ENCODE measurements at places on chromosomes 2 and 18.

DNA sequence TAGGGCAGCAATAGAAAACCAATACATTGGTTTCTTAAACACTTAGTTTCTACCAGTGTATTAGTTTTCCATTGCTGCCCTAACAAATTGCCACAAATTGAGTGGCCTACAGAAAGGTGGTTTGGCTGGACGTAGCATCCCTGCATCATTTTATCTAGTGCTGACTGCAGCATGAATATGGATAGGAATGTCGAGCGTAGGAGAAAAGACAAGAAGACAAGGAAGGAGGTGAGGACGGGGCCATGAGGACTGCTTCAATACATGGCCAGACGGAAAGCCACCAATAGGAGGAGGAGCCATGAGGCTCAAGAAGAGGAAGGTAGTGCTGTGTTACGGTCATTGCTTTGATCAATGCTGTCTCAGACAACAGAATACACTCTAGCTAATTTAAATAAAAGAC, 154.5 kb upstream of the NDUFV2 start:
- DNase-seq = no peak

DNA sequence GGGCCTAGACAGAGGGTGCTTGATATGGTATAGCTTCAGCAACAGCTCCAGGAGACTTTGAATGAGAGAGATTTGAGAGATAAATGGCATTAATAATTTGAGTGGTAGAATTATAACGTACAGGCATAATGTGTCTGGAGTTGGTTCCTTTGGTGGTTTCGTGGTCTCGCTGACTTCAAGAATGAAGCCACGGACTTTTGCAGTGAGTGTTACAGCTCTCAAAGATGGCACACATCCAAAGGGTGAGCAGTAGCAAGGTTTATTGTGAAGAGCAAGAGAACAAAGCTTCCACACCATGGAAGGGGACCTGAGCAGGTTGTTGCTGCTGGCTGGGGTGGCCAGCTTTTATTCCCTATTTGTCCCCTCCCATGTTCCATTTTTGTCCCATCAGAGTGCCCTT, 23.1 kb downstream of the PDCD1 start:
- DNase-seq = no peak

GRCh38 chr2:168171059-168171762, 76.2 kb downstream of the STK39 start:
- DNase-seq = no peak

DNA sequence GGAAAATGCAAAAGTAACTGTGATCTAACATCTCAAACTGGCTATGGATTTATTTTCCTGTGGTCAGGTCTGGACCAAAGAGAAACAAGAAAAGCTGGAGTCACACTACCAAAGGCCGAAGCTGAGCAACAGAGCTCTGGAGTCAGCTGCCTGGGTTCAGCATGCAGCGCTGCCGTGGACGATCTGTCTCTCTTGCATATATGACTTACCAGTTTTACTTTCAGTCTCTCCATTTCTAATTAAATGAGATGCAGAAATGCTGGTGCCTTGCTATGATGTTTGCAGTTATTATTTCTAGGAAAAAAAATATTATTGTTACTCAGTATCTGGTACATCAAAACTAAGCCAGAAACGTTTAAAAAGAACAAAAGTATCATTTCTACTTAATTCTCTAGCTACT, 813.2 kb downstream of the RNF144A start:
- DNase-seq = no peak

- DNase-seq = no peak
Observed at GRCh38 chr2:167718560-167718959, 528.8 kb downstream of the STK39 start.

DNA sequence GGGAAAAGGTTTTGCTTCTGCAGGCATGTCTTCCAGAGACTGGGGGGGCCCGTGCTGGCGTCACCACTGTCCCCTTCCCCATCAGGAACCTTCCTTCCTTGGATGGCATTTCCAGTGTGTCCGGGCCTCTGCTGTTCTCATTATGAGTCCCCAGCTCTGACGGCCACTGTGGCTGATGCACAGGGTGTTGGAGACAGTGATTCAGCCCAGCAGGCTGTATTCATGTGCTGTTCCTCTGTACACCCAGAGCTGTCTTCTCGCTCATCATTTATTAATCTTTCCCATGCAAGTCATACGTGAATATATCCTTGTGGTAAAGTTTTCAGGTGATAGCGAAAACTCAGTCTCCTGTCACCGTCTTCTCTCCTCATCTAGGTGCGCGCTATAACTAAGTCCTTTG, 57.7 kb downstream of the ASAP2 start:
- DNase-seq = no peak

DNA sequence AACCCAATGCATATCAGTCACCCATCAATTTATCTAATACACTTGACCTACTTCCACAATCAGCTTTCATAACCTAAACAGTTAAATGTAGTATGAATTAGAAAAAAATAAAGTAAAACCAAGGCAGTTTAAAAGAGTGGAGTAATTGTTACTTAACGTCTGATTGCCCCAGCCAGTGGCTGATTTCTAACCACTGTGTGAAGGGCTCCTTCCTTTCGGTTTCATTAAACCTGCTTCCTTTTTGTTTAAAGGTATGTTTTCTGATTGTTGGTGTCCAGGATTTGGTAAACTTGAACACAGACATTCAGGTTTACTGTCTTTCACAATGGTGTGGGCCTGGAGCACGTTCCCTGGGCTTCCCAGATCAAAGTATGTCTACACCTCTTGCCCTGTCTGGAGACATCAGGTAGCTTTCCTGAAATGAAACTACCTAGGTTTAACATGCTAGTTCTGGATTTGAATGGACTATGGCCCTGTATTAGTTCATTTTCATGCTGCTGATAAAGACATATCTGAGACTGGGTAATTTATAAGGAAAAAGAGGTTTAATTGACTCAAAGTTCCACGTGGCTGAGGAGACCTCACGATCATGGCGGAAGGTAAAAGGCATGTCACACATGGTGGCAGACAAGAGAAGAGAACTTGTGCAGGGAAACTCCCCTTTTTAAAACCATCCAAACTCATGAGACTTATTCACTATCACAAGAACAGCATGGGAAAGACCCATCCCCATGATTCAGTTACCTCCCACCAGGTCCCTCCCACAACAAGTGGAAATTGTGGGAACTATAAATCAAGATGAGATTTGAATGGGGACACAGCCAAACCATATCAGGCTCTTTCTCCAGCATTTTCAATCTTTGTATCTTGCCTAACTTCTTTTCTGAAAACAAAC, 605.2 kb upstream of the ID2 start:
- no peak for DNase-seq

GRCh38 chr2:111007757-111008688, 112.7 kb upstream of the BCL2L11 start:
- DNase-seq = no peak

DNA sequence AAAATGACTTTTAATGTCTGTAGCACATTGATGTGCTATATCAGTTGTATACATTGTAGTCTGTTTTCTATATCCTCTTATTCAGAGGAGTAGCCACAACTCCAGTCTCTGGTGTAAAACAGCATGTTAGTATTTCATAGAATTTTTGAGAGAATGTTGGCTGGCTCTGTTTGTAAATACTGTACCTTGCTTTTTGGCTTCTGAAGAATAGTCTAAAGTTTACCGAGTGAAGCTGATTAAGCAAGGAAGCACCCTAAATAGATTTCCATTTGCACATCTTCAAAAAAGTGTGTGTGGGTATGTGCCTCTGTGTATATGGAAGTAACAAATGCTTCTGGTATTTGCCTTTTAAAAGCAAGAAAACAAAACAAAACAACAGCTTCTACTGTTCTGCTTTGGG, 50.5 kb downstream of the MAP4K4 start:
- DNase-seq = no peak

GRCh38 chr18:39190508-39190907, 1624.9 kb upstream of the CELF4 start:
- no peak for DNase-seq

- no peak for DNase-seq
Observed at GRCh38 chr2:207483066-207483465, 46.7 kb upstream of the CREB1 start.

- no peak for DNase-seq
Observed at GRCh38 chr18:43081396-43081795, 34.1 kb downstream of the RIT2 start.

GRCh38 chr2:64631771-64632170, 21.9 kb downstream of the SERTAD2 start:
- no peak for DNase-seq

GRCh38 chr2:190841707-190842505, 38.7 kb upstream of the GLS start:
- peak; percentile 54 for DNase-seq

- DNase-seq = no peak
Observed at GRCh38 chr2:11598228-11598731, 64.4 kb downstream of the GREB1 start.

DNA sequence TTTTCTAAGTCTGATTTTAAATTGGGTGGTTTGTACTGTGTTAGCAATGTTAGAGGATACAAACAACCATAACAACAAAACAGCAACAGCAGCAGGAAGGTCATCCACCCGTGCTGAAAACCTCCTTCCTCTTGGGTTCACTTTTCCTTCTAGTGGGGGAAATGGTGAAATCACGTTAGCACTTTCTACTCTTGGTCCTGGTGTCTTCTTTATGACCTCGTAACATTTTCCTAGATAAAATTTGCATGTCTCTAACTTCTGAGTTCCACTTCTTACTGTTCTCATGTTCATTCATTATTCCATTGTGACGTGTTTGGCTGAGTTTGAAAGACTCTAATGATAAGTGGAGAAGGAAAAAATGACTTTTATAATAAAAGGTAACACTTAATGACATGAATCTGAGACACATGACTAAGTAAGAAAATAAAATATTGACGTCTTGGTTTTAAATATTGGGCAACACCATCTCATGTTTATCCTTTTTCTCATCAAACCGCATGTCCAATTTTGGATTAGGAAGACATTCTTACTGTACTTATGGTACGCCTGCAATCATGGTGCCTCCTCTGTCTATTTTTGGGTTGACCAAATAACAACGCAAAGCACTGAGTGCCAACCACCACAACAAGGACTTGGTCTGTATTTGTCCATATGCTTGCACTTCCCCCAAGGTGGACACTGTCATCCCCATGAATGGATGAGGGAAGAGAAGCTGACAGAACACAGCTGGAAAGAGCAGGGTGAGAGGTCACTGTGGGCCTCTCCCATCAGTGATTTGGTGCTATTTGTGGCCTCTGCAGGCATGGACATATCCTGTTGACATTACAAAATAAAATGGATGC, 25.7 kb upstream of the IL1R1 start:
- DNase-seq = no peak

DNA sequence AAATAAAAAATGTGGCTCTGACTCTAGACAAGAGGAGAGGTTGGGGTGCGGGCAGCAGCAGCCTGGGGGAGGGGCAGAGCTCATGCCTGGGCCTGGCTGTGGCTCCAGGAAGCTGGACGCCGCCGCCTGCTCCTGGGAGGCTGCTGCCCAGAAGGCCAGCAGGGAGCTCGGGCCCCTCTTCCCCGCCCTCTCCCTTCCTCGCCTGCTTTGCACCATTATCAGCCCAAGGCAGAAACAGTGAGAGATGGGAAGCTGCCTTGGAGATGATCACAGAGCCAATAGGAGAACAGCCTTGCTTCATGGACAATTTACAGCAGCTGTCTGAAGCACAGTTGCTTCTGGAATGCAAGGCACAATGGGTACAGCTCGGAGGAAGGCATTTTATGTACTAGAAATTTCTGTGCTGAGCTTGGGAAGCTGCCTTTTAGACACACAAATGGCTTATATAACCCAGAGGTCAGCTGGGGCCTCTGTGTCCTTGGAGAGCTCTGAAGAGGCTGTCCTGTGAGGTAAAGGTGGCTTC, 55.3 kb upstream of the AFF3 start:
- no peak for DNase-seq

Data from mammary epithelial cell (primary cell).